ENCODE measurements at places on chromosomes 3 and 15. TPM values are rescaled to one million over a fixed set of nuclear protein-coding genes. Genes with fewer than 3 reads are reported as not detected.

DNA sequence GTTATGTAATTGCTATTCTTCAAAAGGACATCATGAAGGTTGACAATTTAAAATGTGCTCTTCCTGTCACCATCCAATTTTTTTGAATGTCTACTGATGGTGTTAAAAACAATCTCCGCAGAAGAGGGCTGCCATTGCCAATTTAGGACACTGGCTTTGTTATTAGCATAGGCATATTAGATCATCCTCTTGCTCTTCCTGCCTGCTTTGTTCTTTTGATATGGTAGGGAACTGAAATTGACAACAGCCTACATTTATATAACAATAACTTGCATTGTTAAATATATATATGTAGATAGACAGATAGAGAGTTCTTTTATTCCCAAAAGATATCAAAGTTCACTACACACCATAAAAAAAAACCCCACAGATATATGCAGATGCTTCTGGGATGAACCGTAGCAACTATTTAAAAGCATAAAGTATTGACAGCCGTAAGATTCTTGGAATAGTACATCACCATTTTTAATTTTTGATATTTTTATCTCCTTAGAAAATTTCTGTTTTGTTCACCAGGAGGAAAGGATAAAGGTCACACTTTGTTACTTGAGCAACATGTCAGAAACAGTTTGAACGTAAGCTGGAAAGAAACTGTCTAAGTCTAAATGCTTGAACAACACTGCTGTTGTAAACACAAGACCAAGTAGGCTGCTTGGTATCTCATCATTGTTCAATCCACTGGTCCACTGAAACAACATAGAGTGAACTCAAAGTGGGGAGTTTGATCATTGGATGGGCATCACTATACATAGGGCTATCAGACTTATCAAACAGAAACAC, 66.5 kb downstream of the MDFIC2 start:
- DNase-seq = no peak

DNA sequence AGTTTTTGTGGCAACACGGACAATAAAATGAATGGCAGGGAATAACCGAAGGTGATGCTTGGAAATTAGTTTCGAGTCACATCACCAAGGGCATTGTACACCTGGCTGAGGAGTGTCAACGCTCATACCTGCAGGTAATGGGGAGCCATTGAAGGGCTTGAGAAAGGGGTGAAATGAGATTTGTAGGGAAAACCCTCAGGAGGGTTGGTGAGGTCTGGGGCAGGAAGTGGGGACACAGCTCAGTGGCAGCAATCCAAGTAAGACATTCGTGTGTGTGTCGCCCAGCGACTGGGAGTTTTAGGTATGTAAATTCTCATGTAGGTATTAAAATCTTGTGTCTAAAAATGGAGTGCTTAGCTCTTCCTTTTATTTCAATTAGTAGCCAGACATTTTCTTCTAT, 14.3 kb downstream of the PARP14 start:
- no peak for DNase-seq

DNA sequence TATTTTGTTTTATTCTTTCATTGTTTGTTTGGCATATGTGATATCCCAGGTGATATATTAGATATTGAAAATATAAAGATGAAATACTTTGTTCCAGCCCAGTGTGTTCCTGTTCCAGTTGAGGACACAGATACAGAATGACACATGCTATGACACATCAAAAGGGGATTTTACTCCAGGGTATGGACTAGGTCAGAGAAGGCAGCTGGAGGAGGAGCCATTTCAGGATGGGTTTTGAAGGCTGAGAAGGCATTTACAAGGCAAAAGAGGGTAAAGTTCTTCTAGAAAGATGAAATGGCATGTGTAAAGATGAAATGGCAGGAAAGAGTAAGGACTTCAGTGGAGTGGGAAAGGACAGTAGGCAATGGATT, 163.8 kb downstream of the ZIC1 start:
- no peak for DNase-seq

GRCh38 chr3:180390313-180390712, 211.7 kb upstream of the TTC14 start:
- DNase-seq = no peak

DNA sequence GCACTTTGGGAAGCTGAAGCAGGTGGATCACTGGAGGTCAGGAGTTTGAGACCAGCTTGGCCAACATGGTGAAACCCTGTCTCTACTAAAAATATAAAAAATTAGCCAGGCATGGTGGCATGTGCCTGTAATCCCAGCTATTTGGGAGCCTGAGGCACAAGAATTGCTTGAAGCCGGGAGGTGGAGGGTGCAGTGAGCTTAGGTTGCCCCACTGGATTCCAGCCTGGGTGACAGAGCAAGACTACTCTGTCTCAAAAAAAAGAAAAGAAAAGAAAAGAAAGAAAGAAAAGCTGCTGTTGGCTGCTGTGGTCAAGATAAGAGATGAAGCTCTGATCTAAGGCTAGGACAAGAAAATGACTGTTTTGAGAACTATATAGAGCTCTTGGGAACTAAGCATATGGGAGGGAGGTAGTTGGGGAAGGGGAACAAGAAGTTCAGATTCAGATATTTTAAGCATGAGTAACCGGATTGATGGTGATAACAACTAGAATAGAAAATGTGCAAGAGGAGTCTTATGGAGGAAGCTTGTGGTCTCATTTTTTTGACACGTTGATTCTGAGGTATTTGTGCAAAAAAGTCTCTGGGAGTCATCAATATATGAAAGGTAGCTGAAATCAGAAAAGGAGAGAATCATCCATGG, 25.7 kb downstream of the DNAH12 start:
- no peak for DNase-seq

DNA sequence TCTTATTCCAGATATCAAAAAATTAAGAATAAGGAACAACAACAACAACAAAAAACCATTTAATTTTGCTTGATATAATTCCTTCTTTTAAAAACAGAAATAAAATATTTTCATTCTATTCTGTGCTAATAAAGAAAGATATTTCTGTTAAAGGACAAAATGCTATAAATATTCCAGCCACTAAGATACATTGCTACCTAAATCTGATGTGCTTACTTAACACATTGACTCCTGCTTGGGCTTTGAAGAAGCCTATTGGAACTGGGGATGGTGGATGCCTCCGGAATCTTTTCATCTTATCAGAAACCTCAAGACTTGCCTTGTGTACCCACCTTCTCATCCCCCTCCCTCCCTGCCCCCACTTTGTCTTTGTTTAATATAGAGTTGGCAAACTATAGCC, 320.2 kb downstream of the MEX3B start:
- no peak for DNase-seq

- DNase-seq = no peak
Observed at GRCh38 chr15:59329570-59330350, 42.9 kb downstream of the MYO1E start.

DNA sequence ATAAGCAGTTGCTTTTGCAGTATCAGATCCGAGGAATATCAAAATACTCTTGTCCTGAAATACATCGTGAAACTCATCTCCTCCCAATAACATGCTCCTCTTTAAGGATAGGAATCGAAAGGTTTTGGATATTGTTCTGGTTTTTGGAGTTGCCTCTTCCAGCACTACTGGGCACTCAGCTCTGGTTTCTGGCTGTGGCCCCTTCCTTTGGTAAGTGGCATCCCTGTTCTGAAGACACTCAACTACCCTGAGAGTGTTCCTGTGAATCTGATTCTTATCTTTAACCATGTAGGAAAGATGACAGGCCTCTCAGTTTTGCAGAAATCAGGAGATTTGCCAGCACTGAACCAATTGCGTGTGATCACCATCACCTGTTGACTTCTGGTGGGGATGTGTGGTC, 327.5 kb upstream of the TBL1XR1 start:
- DNase-seq = no peak

- no peak for DNase-seq
Observed at GRCh38 chr3:133487920-133488540, 85.5 kb upstream of the CDV3 start.

DNA sequence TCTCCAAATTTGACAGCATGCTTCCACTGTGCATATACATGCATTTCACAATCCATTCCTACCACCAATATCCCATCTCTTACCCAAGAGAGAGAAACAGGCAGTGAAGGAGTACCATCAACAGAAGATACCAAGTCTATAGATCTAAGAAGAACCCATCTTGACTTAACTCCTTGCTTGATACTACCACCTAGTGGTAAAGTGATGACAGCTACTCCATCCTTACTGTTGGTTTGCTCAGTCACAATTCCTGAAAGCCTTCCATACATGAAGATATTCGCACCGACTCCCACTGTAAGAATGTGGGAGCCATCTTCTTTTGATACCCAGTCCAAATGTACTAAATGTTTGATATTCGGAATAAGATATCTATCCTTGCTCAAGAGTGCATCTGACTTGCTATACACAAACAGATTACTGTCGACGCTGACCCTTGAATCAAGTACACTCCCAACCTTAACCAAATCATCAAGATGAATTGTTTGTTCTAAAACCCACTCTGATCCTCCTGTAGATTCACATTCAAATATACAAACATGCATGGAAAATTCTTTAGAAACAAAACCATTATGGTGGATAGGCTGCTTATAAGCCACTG, 123.1 kb downstream of the DMXL2 start:
- no peak for DNase-seq

- DNase-seq = no peak
Observed at GRCh38 chr3:138907539-138907938, 39.4 kb downstream of the FOXL2 start.

DNA sequence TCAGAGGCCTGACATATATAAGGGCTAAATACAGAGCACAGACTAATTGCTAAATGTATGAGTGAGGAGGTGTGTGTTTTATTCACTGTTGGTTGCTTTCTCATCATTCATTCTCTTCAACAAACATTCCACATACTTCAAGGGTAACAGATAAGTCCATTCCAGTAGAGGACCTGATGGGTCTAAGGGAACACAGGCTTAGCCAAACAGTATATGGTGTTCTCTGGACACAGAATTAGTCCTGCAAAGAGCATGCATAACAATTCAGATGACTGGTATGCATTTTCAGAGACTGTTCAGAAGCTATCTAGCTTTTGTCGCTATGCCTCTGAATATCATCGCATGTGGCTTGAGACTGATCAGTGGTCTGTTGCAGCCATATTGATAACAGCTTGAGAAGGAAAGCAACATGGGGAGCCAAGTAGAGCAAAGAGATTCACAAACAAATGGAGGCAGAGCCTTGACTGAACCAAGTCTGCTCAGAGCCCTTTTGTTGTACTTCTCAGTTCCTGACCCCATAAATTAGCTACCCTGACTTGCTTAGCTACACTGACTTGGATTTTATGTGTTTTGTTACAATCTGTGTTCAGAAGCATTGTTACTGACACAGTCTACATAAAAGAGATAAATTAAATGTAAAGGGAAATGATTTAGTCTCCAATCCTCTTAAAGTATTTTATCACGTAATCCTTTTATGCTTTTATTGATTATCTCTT, 1178.7 kb downstream of the ROBO1 start:
- no peak for DNase-seq

DNA sequence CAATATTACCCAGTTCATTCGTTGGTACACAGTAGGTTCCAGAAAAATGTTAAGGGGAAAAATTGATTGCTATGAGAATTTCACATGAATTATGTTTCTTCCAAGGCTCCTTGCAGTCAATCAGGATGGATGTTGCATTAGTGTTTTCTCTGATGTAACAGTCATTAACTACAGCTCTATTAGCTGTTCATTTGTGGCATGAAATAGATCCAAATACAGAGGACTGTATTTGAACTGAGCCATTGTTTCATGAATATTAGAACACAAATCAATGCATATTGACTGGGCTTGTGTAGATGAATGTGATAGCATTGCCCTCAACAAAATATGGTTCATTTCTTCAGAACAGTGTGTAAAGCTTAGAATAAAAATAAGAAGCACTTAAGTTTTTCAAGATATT, 203.0 kb upstream of the SGO1 start:
- no peak for DNase-seq

DNA sequence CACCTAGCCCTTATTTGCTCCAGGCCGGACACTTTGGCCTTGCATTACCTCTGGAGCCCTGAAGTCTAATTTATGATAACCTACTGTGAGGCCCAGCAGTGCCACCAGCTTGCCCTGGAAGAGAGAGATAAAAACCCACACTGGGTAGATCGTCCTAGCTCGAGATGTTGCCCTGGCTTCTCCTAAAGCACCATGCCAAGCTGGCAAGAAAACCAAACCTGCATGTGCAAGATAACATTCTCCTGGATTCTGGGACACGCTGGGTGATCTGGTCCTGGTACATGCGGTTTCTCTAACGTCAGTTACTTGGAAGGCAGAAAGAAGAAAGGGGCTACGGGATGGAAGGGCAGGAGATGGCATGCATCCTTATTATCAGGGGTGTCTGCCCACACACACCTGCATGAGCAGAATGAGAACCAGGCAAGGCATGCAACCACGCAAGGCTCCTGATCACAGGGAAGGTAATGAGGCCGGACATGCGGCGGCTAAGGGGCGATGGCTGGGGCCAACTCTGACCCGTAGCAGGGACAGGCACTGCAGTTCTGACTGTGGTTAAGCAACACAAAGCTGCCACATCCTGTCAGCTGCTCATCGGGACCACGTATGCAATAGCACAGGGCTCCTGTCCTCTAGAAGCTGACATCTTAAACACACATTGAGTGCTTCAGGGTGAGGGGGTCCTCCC, 73.0 kb downstream of the OXNAD1 start:
- DNase-seq = no peak

DNA sequence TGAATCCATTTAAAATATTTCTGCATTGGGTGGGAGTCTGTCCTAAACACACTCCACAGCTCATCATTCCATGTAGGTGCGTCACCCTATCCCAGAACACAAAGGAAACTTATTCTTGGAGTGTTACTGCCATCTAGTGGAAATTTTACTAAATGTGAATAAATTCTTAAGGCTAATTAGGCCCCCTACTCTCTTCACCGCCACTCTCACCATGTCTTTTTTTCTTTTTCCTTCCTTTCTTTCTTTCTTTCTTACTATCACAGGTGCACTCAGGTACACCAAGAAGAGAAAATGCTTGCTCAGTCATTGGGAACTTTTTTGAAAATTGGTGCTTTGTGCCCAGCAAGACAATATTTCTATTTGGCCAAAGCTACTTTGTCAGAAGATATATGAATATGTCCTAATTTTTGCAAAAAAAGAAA, 26.4 kb upstream of the ATP8B4 start:
- DNase-seq = no peak

DNA sequence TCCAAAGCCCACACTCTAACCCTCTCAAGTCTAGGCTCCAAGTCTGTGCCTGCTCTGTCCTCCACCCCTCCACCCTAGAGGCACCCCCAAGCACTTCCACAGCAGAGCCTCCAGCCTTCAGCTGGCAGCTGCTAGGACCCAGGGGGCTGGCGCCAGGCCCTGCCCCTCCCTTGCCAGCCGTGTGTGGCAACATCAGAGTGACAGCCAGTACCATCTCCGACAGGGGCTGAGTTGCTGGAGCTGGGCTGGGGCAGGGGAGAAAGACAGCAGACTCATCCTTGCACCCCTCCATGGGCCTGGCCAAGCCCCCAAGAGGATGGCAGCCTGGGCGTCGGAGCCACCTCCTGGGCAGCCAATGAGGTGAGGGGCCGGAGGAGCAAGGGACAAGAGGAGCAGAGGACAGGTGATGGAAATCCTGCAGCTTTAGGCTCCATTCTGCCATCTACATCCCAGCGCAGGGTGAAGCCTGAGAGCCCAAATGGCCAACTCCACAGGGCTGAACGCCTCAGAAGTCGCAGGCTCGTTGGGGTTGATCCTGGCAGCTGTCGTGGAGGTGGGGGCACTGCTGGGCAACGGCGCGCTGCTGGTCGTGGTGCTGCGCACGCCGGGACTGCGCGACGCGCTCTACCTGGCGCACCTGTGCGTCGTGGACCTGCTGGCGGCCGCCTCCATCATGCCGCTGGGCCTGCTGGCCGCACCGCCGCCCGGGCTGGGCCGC, at the start of gene GPR62:
Gene GPR62 (plus strand): TSS at position 207 of the 718 bp plus-strand sequence. CDS start 272 bp downstream, at position 479.
- DNase-seq = no peak

HIGD1A gene
- polyA plus RNA-seq = 1,597 TPM

GPR87 gene
- polyA plus RNA-seq = not detected

ATP13A4 gene
- polyA plus RNA-seq = 3.0 TPM

UROC1 gene
- not detected for polyA plus RNA-seq

GCNT3 gene
- 73.3 TPM for polyA plus RNA-seq

FBXO40 gene
- polyA plus RNA-seq = not detected

AP3S2 gene
- polyA plus RNA-seq = 88.5 TPM
